ENCODE measurements at places on chromosomes 12 and 14. TPM values are rescaled to one million over a fixed set of nuclear protein-coding genes. Genes with fewer than 3 reads are reported as not detected.

Gene LAG3
- total RNA-seq, result 0.34 TPM

Gene PCED1B
- 2.1 TPM for total RNA-seq

Gene TPPP2
- not detected for total RNA-seq

Gene OAS1
- total RNA-seq, result 170 TPM

Gene GUCY2C
- total RNA-seq, result not detected

Gene TEX52
- not detected for total RNA-seq

Gene SERPINA3
- 1,748 TPM for total RNA-seq

Gene SLC5A8
- 0.12 TPM for total RNA-seq

Gene SLC38A4
- total RNA-seq, result 1.5 TPM

Gene PTPN6
- 42.4 TPM for total RNA-seq

GRCh38 chr12:101671157-101671791, 26.2 kb upstream of the CHPT1 start:
- peak; percentile 6 for DNase-seq

- no peak for DNase-seq
Measured at GRCh38 chr12:63863658-63864453, 19.4 kb downstream of the SRGAP1 start.

GRCh38 chr12:106071686-106072085, 67.1 kb downstream of the NUAK1 start:
- no peak for DNase-seq

GRCh38 chr14:52949711-52950409, 990 bp downstream of the FERMT2 start:
- DNase-seq, result peak; percentile 8

GRCh38 chr14:70652871-70653270, 11.2 kb downstream of the TTC9 start:
- no peak for DNase-seq

DNA sequence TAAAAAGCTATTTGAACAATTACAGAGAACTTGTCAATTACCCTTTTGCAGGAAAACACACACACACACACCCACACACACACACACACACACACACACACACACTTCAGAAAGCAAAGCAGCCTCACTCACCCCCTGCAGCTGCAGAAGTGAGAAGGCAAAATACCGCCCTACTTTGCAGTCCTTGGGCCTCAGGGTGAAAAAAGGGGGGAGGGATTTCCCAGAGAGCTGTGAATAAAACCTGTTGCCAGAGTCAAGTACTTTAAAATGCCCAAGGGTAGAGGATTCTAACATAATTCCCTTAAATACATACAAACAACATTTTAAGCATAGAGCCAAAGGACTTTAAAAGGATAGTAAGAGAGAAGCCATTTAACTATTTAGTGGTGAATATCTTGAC, 285.9 kb downstream of the MDGA2 start:
- no peak for DNase-seq

- DNase-seq, result no peak
Measured at GRCh38 chr12:4203772-4204376, 69.7 kb upstream of the CCND2 start.

- DNase-seq, result no peak
Measured at GRCh38 chr14:31867570-31867969, 209.5 kb upstream of the ARHGAP5 start.

GRCh38 chr14:77026930-77027537, 1.5 kb downstream of the IRF2BPL start:
- peak; percentile 56 for DNase-seq

- DNase-seq, result no peak
Measured at GRCh38 chr14:55223364-55223763, 32.0 kb upstream of the DLGAP5 start.

DNA sequence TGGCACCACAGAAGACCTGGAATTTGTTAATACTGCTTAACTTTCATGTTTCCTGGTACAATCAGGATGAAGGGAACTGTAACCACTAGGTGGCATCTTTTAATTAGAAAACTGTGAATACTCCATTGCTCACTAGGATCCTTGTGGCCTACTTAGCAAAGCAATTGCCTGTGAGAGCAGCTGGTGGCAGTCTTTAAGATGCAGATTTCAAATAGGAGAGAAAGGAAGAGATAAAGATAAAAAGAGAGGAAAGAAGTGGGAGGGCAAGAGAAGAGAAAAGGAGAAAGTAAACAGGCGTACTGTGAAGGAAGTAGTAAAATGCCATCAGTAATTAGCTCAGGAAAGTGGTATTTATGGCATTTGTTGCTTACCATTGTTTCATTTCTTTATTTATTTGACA, 114.5 kb downstream of the RAD51B start:
- peak; percentile 27 for DNase-seq

- no peak for DNase-seq
Measured at GRCh38 chr14:68727315-68728047, 65.4 kb downstream of the ZFP36L1 start.

DNA sequence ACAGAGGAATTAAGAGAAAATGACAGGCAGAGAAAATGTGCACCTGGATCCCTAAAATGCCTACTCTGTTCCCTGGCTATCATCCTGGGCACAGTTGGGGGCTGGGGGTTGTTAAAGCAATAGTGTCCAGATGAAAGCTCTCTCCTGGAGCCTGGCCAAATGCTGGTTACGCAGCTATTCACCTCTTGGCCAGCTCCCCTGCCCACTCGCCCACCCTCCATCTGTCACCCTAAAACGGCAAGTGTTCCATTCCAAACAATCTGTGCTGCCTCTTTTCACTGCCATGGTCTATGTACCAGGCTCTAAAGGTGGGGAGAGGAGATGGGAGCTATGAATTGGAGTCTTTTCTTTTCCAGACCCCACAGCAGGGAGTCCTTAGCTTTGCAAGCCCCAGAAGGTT, 24.7 kb upstream of the NPFF start:
- DNase-seq, result no peak

DNA sequence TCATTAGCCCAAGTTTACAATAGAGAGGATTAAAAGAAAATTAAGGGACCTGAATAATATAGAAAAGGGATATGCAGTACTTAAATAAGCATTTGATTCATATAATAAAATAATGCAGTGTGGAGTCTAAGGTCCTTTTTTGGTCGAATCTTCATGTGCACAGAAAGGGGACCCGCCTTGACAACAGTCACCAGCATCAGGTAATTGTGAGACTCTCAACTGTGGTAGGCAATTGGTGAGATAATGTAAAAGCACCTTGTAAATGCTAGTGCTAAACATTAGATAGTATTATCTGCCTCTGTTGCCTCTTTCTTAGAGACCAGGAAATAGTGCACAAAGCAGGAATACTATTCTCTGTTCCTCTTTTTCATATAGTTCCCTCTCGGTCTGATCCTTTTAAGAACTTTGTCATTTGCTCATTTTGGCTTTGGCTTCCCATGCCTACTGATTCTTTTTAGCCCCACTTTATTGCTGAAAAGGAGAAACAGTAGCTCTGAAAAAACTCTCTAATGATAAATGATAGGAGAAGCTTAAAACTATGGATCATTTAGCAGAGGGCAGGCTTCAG, 17.5 kb downstream of the CHPT1 start:
- no peak for DNase-seq

- no peak for DNase-seq
Measured at GRCh38 chr14:71905031-71905430, 27.2 kb upstream of the RGS6 start.

GRCh38 chr12:62705846-62706245, 229.1 kb downstream of the PPM1H start:
- DNase-seq, result no peak

GRCh38 chr12:6828781-6829535, 751 bp downstream of the P3H3 start:
- DNase-seq, result peak; percentile 19

DNA sequence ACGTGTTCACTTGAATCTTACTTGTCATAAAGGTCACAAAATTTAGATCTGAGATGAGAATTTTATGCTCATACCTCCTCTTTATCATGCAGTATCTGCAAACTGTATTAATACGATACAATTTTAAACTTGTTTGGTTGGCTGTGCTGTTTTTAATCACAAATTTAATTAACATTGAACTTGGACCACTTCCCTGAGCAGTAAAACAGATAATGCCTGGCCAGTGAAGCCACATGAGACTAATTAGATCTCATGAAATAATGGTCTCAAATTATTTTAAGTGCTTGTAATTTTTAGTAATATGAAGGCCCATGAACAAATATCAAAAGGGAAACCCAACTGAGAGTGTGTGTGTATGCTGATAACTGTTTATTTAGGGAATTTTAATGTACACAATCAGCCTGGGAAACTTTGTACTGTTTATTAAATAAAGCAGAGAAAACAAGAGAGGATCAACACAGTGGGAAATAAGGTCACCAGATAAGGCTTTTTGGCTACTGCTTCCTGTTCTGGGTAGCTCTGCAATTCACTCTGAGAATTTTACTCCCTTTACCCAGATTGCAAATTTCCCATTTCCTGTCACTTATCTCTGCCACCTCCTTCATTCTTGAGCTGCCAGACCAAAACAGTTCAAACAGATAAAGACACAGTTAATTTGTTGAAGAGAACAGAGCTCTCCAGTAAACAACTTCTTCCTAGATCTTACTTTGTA, 61.6 kb upstream of the GNPNAT1 start:
- no peak for DNase-seq

- DNase-seq, result no peak
Measured at GRCh38 chr12:66140731-66141130, 10.2 kb upstream of the LLPH start.

DNA sequence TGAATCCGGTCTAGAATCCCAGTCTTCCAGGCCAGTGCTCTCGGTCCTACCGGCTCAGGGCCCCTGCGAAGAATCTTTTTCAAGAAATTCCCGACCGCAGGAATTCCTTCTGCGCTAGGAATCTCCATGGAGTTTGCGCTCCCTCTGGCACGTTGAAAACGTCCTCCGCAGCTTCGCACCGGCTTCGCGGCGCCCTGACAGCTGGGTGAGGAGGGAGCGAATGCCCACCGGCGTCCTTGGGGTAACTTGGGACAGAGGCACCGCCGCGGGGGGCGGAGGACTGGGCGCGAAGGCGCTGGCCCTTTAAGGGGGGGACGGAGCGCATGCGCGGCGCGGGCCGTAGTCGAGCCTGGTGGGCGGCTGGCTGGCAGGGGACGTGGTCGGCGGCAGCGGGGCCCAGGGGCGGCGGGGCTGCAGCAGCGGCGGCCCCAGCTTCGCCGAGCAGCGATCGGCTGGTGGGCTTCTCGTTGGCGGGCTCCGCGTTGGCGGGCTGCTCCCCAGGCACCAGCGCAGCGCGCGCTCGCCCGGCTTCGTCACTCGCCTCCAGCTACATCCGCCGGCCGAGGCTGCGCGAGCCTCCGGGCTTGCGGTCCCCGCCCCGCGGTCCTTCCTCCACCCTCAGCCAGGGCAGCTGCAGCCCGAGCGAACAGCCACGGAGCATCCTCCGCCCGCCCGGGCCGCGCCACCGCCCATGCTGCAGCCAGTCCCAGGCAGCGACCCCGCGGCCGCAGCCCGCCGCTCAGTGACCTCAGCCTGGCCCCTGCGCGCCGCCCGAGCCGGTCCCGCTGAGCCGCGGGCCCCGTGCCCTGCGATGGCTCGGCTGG, at the start of gene VASH1:
TSS of gene VASH1 (plus strand) at position 333 of the 824 bp plus-strand sequence. CDS start 1,354 bp downstream, outside the sequence.
- DNase-seq, result peak; percentile 58

DNA sequence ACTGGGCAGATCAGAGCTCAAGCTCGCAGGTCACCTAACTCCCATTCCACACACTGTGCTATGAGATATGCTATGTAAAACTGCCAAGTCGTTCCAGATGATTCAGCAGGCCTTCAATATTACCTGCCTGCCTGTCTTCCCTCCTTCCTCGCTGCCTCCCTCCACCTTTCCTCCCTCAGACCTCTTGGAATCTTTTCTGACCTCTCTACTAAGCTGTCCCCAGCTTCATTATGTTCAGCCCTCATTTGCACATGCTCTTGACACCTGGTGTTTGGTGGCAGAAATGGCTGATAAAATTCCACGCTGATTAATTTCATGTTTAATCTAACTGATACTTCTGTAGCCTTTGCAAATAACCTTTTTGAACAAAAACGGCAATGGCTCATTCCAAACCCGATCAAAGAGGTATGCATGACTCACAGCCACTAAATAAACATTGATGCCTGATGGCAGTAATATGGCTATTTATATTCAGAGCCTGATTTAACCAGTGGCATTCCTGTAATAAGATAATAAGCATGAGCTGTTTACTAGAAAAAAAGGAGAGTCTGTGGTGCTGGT, 130.8 kb upstream of the EGLN3 start:
- DNase-seq, result peak; percentile 42

- DNase-seq, result peak; percentile 89
Measured at GRCh38 chr12:55736780-55737580, 5.9 kb upstream of the GDF11 start.

- no peak for DNase-seq
Measured at GRCh38 chr12:29152223-29152868, 3.3 kb downstream of the FAR2 start.

Data from Calu3 (cell line).